ENCODE measurements at places on chromosomes 6 and 20. TPM values are rescaled to one million over a fixed set of nuclear protein-coding genes. Genes with fewer than 3 reads are reported as not detected.

The PI16 gene
- 1.8 TPM for total RNA-seq

The ITPR3 gene
- 24.6 TPM for total RNA-seq

The TBPL1 gene
- total RNA-seq, result 25.1 TPM

The STXBP5 gene
- total RNA-seq, result 81.3 TPM

The C4B gene
- 12.6 TPM for total RNA-seq

The PXDC1 gene
- total RNA-seq, result 61.8 TPM

The TMEM170B gene
- 2.2 TPM for total RNA-seq

The PROKR2 gene
- not detected for total RNA-seq

Data from smooth muscle cell of the pulmonary artery (primary cell).